ENCODE measurements at places on chromosomes 2 and 18. TPM values are rescaled to one million over a fixed set of nuclear protein-coding genes. Genes with fewer than 3 reads are reported as not detected.

DNA sequence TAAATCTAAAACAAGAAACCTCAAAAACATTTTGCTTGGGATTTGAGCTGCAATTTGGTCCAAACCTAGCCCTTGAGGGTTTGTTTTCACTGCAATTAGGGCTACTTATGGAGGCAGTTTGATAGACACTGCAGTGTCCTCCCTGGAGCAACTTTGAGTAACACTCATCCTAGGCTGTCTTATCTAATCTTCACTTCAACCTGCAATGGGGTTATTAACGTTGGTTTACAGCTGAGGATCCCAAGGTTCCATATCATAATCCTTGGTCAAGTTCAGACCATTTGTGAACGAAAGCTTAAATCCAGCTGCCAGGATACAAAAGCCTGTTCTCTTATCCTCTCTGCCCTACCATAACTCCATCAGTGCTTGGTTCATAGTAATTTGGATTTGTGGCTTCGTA lies 2.5 kb downstream of the ANXA4 start:
- ATAC-seq = no peak

DNA sequence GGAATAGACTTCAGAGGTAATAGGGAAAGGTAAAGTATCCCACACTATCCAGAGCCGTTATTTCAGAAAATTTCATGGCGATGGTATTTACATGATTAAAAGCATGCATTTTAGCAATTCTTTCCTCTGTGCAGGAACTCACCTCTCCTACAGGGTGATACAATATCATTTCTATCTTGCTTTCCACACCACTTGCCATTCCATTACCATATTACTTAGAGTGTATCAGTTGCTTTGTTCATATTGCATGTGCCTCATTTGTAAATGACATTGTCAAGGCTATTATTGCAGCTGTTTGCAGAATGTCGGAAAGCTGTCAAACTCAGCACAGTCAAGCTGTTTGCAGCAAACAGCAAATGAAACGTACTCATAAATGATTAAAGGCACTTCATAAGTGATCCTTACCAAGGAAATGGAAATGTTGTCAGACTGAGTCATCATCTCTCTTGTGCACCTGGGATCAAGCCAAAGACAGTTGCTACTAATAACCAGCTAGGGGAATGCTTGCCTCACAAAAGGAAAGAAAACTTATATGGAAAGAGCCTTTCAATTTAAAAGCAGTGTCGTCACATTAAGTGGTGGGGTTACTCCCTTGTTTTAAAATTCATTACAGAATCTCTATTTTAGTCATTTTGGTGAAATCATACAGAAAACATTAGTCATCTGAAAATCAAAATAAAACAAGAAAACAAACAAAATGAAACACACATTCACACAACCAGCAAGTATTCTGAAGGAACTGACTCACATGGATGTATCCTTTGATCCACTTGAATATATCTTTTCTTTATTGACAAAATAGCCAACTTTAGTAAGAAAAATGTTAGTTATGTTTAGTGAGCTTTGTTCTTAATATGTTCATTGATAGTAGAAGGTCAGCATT lies 1064.1 kb upstream of the CNTNAP5 start:
- no peak for ATAC-seq

- ATAC-seq = no peak
Observed at GRCh38 chr2:171389325-171389724, 44.5 kb downstream of the METTL8 start.

DNA sequence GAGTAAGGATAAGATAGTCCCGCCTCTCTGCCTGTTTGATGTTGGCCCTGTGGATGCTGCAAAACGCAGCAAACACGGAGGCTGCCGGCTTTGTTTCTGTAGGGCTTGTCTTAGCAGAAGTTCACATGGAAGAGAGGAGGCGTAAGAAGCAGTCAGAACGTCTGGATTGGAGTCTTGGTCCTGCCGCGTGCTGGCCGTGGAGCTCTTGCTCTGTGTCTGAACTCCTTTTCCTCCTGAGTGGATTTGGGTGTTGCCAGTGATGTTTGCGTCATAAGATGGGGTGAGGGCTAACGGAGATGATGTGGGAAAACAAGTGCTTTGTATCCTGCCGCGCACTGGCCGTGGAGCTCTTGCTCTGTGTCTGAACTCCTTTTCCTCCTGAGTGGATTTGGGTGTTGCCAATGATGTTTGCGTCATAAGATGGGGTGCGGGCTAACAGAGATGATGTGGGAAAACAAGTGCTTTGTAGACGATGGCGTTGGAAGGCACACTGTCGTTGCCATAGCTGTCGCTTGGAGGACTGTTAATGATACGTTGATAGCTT lies 240.9 kb downstream of the AGAP1 start:
- ATAC-seq = no peak

Gene SERPINB11
- total RNA-seq = 7.1 TPM

All from esophagus mucosa (tissue), 1 donor.